ENCODE measurements at places on chromosomes 7 and 10.
A peak's percentile ranks its signal among the peaks of the same experiment; 100 is the strongest.

DNA sequence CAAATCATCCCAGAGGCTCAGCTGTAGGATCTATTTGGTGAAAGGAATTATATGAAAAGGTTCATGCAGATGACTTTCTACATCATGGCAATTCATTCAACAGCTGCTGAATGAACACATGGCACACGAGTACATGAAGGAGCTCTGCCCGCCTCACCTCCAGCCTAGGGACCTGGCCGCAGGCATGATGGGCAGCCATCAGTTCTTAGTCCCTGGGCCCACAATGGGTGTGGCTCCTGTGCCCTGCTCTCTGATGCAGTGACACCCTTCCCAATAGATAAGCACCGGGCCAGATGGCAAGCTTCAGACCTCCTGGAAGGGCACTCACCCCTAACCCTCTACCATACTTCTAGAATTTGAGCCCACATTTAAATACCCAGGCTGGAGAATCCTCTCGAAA is 3.5 kb downstream of the CHST15 start:
- no peak for DNase-seq

DNA sequence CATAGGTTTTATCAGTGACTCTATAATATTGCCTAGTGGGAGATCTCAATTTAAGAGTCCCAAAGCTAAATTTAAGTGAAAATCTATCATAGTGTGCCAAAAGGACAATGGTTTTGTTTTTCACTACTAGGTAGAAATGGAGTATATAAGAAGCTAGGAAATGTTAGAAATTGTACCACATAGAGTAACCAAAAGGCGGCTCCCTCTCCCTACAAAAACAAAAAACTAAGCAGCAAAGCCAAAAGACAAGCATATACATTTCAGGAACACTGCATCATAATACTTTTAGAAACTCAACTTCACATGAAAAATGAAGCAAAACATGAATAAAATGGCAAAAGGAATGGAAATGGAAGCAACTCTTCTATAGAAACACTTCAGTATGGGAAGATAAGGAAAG is 271.6 kb downstream of the CACNA2D1 start:
- no peak for DNase-seq

DNA sequence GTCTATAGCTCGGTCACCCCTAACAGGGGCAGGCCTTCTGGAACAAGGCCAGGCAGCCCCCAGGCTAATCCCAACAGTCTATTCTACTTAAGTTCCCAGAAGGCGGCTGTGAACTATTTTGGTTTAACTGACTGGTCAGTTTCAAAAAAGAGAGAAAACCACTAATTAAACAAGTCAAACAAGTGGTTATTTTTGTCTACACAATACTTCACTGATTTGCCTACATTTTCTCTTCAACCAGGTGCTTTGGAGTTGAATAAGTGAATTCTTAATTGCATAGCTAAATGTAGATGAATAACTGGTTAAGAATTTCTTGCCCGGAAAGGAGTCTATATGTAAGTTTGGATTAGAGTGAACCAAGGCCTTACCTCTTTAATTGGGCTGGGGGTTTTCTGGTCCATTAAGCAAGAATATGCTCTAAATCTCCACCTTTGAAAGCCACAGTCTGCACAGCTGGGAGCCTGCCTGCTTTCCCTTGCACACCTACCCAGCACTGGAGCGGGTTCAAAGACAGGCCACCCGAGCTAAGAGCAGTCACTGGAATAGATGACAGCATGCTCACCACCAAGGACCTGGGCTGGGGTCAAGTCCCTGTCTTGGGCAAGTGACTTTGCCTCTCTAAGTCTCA is 70.4 kb downstream of the TBXAS1 start:
- DNase-seq = no peak

- DNase-seq = no peak
Observed at GRCh38 chr10:82394987-82395386, 520.0 kb downstream of the NRG3 start.

GRCh38 chr10:94023906-94024305 is 30.2 kb downstream of the PLCE1 start:
- DNase-seq = no peak

GRCh38 chr7:101817471-101818286 is at the start of gene CUX1:
Gene CUX1 (plus strand): TSS chr7:101817626. CDS start chr7:101817640, 14 bp downstream.
- DNase-seq = peak; percentile 36

DNA sequence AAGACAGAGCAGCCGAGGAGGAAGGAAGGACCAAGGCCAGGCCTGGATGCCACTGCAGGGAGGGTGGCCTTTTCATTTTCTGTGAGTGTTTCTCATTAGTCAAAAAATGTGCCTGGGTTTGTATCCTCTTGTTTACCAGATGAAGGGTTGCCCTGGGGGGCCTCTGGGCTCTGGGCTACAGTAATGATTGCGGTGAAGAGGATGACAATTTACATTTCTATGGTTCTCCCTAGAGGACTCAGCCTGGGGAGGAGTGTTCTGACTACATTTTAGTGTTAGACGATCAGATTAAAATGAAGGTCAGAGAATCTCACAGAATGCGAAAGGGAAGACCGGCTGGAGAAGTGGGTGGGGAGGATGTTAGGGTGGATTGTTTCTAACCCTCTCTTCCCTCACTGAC is 108.0 kb upstream of the KMT2C start:
- no peak for DNase-seq

GRCh38 chr7:516606-517456 is 2.8 kb downstream of the PDGFA start:
- no peak for DNase-seq

DNA sequence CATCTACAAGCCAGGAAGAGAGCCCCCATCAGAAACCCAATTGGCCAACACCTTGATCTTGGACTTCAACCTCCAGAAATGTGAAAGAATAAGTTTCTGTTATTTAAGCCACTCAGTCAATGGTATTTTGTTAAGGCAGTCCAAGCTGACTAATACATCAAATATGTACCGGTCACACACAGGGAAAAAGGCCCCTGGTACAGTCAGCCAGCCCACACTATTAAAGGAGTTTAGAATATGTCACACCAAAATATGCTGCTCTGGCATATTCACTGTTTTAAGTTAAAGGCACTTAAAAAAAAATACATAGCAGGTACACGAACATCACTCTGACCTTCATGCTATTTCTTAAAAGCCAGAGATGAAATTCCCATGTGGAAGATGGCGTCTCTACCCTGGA is 15.2 kb upstream of the CDCA7L start:
- no peak for DNase-seq

GRCh38 chr7:2710286-2710655 is 22.3 kb downstream of the AMZ1 start:
- DNase-seq = peak; percentile 84

- DNase-seq = no peak
Observed at GRCh38 chr10:7872041-7872442, 53.7 kb downstream of the TAF3 start.

Measured in CD8-positive, alpha-beta T cell (primary cell).